ENCODE measurements at places on chromosomes 13 and 19.
A peak's percentile ranks its signal among the peaks of the same experiment; 100 is the strongest.

- DNase-seq = no peak
Observed at GRCh38 chr19:38265921-38266429, 1.6 kb downstream of the SPINT2 start.

GRCh38 chr13:88800505-88800904, 1129.3 kb downstream of the SLITRK5 start:
- DNase-seq = no peak

DNA sequence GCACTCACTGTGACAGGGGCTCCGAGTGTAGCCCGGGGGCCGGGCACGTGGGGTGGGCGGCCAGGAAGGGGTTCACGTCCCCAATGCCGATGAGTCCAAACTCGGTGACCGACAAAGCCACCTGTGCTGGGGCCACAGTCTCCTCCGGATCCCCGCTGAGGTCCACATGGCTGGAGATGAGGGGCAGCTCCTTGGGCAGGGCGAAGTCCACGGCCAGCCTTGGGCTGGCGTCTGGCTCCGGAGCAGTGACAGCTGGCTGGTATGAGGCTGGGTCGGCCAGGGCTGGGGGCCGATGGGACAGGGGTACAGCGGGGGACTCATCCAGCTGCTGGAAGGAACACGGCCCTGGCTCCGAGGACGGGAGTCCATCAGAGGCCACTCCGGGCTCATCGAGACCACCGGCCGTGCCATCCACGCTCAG, 15.9 kb upstream of the PLPP2 start:
- no peak for DNase-seq

- no peak for DNase-seq
Observed at GRCh38 chr13:20264271-20265018, 32.3 kb upstream of the GJB6 start.

- DNase-seq = no peak
Observed at GRCh38 chr13:104920091-104920490, 1615.4 kb downstream of the EFNB2 start.

DNA sequence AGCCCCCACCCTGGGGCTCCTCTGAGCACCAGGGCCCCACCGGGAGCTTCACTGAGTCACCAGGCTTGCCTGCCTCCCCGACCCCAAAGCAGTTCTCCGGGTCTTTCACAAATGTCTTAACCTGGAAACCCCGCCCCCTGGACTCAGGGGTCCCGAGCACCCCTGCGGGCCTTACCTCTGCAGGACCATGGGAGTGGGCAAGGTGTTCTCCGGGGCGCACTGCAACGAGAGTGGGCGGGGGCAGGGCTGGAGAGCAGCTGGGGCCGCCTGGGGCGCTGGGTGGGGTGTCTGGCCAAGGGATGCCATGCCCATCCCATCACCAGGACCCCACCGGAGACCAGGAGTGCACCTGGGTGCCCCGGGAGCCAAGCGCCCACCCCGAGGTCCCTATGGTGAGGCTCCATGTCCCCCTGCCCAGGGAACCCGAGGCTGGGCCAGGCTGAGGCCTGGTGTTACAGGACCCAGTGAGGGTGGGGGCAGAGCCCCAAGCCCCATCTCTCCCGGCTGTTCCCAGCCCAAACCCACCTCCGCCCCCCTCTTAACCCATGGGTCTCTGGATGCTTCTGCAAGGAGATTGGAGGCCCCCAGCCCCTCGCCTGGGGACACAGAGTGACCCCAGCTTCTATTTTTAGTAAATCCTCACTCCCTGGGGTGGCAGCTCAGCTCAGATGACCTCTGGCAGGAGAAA, 10.9 kb downstream of the MKNK2 start:
- no peak for DNase-seq

DNA sequence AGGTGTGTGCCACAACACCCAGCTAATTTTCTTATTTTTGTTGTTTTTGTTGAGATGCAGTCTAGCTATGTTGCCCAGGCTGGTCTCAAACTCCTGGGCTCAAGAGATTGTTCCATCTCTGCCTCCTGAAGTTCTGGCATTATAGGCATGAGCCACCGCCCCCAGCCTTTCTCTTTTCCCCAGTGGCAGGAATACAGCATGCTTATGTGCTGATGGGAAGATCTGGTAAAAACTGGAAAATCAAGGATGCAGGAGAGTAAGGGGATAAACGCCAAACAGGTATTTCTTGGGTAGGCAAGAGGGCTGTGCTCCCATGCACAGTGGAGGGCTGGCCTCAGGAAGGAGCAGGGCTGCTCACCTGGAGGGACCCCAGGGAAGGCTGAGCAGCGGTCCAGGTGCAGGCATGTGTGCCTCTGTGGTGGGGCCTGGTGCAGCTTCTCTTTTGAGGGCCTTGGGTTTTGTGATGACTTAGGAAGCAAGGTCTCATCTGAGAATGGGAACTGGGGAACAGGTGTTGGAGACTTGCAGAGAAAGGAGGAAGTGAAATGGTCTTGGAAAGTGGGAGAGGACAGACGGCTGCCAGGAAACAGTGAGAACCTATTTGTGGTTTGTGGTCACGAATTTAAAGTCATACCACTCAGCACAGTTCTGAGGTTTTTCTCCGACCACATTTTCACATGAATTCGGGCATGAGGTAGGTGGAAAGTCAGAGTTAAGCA, 106.5 kb downstream of the TEX26 start:
- DNase-seq = peak; percentile 96

GRCh38 chr19:15293781-15294491, 38.4 kb downstream of the BRD4 start:
- DNase-seq = no peak
